Suppressor macrophage (primary cell): ENCODE measurements at places on chromosomes 1 and 21.

- no peak for DNase-seq
Observed at GRCh38 chr1:185049670-185050069, 4.3 kb downstream of the RNF2 start.

DNA sequence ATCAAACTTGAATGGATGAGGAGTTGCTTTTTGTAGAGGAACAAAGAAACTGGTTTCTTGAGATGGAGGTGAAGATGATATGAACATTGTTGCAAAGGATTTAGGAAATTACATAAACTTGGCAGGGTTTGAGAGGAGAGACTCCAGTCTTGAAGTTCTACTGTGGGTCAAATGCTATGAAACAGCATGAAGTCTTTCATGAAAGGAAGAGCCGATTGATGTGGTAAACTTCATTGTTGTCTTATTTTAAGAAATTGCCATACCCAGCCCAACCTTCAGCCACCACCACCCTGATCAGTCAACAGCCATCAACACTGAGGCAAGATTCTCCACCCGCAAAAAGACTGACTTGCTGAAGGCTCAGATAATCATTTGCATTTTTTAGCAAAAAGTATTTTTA, 52.2 kb downstream of the SIPA1L2 start:
- DNase-seq: no peak

GRCh38 chr1:195717651-195718050, 890.6 kb downstream of the KCNT2 start:
- DNase-seq: no peak

GRCh38 chr1:17472814-17473213, 33.3 kb upstream of the RCC2 start:
- no peak for DNase-seq

- no peak for DNase-seq
Observed at GRCh38 chr1:54273795-54274163, 73.8 kb downstream of the MRPL37 start.

DNA sequence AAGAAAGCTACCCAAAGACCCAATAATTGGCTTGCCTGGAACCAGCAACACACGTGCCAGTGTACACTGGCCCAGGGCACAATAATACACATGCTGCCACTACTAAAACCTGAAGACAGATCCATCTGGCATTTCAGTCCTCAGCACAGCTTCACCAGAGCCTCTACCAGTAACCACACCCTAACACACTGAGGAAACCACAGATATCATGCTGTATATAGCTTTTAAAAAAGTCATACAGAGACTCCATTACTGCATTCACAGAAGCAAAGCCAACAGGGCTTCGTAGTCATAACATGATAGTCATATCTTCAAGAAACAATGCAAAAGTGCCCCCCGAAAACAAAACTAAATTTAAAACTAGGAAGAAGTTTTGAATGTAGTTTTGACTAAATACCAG, 40.6 kb upstream of the NEGR1 start:
- no peak for DNase-seq

DNA sequence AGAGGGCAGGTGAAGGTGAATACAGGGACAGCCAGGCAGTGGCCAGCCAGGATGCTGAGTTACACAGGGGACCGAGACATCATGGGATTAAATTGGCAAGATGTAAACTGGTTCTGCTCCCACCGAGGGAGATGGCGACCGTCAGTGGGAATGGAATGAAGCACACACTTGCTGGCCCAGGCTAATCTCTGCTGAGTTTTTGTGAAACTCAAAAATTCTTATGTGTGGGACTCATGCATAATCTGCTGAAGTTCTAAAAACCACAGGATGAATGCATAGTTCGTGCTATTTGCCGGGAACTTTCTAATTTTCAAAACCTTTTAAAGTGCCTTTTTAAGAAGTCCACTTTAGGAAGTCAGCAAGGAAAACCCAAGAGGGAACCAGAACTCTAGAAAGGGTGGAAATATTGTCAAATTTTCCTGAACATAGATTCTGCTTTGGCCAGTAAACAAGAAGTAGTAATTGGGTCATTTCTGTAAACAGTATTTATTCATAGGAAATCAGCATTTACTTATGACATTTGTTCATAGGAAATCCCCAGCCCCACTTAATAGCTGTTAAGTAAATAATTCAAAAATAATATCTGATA, 85.4 kb upstream of the ROR1 start:
- DNase-seq: no peak

DNA sequence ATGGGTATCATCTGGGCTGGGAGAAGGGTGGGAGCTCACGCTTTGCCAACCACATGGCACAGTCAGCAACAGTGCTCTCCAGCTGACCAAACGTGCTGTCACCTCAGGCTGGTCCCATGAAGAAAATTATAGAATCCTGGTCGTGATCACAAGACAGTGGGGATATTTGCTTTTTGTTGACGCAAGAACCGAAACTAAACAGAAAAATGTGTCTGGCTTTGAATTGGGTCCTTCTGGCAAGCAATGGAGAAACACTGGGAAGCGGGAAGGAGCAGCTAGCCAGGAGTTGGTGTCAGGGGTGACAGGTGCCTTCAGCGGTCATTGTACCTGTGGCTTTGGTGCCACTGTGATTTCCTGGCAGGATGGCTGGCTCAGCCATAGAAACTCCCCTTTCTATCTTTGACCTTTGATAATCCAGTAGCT, 304.8 kb downstream of the PAPPA2 start:
- no peak for DNase-seq

GRCh38 chr1:11927866-11928592, 1.8 kb upstream of the KIAA2013 start:
- DNase-seq: no peak

DNA sequence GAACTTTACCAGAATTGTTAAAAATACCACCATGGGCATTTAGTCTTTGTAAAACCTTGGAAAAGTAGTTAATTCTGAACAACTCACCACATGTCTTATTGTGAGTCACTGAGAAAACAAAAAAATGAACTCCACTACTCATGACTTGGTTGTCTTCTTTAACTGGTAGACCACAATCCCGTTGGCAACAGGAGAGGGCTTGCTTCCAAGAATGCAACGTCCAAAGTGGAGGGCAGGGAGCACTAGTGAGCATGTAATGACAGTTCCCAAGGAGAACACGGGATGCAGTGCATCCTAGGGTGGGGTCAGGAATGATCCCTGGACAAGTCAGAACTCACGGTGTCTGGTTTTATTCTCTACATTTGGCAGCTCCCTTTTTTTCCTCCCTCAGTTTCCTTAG, 15.2 kb upstream of the HMCN1 start:
- no peak for DNase-seq

DNA sequence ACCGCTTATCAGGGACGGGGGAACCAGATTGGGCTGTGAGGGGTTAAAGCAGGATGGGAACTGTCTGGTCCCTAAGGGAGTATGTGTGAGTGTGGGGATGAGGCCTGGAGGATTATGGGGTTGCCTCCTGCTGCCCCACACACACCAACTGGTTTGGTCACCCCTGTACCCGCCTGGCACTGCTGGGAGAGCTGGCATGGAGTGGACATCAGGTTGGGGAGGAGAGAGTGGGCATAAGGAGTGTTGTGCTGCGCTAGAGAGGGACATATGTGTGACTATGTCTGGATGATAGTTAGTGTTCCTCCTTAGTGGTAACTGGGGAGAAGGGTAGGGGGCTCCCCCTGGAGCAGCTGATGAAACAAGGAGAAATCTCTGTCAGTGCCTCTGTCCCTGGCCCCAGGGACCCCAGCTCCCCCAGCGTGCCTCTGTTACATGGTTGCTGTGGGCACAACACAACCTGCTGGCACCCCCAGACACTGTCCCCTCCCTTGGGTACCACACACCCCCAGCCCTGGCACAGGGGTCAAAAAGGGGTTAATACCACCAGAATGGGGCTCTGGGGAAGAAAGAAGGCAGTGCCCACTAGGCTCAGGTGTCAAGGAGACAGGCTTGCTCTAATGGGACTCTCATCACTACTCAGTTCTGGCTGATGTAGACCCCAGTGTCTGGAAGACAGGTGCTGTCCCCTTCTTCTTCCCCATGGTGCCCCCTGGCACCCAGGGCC, 1.9 kb downstream of the ZBTB7B start:
- no peak for DNase-seq
